ENCODE measurements at places on chromosomes 5 and 9.

DNA sequence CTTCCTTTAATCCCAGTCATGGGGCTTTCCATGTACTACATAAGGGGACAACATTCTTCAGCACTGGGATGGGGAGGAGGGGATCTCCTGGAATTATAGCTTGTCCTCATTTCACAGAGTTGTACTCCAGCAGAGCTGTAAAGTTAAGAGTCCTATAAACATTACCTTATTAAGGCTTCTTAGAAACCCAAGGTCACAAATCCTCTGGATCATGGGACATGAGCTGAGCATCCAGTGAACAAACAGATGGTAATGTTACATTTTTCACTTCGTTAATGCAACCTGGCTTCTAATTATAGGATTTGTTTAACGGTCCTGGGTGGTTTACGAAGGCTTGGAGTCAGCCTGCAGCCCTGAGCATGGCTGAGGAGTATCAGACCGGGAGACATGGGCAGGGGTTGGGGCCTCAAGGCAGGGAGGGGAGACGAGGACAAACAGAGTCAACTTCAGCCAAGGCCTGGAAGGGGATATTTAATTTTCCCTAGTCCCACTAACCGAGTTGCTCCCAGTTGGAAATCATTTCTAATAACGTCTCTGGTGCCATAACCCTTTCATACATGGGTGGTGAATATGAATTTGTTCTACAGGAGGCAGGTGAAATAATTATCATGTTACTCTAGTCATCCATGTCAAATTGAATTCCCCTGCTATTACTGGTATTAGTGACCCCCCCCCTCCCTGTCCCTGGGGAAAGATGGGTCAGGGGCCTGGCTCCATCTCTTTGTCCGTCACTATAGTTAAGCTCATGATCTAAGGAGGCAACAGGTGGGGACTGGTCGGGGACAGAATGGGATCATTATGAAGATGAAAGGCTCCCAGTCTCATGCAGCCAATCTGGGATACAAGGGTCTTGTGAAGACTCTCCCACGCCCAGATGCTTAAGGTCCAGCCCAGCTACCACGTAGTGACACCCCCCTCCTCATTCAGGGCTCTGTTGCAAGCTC is 10.7 kb upstream of the IL17B start:
- no peak for DNase-seq

DNA sequence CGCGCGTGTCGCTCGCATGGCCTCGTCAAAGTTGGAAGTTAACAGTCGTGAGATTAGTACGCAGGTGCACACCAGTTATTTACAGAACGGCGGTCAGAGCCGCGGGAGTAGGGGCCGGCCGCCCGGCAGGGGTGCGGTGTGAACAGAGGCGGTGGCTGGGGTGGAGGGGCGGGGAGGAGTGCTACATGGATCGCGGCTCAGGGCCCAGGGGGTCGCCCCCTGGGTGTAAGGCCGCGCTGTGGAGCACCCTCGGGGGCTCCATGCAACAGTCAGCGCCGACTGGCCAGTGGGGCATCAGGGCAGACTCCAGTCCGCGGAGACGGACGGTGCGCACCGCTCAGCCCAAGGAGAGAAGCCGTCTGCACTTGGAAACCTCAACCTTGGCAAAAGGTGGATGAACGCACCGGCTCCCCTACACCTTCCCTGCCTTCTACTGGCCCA is 60.3 kb downstream of the ZNF354C start:
- DNase-seq: no peak

DNA sequence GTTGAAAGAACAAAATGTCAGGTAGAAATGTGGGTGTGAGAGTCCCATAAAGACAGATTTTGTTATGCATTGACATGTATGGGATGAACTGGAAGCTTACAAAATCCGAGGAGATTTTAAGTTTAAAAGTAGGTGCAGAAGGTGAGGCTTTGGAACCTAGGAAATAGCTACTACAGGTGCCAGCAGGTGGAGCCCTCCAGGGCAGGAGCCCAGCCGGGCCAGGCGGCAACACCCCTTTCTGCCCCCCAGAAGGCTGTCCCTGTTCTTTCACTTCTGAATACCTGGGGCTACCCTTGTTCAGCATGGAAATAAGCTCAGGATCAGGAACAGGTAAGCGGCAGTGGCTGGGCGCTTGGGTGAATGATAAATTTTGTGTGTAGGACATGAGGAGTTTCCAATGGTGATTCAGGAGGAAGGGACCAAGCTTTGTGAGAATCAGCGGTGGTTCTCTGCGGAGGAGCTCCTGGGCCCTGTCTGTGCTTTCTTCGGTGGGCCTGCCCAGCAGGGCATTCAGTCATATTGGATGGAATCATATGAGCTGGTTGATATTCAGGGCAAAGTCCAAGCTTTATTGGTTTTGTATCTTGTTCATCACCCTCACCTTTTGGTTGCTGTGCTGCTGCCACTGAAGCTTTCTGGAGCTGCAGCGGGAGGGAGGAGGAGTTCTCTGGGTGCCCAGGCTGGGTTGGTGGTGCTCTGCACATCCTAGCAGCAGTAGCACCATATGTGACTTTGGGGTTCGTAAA is 12.3 kb downstream of the PCBD2 start:
- DNase-seq: no peak

GRCh38 chr5:173483160-173483559 is 133.3 kb downstream of the BOD1 start:
- DNase-seq: no peak

GRCh38 chr9:115362101-115362500 is 244.1 kb upstream of the TNC start:
- no peak for DNase-seq

DNA sequence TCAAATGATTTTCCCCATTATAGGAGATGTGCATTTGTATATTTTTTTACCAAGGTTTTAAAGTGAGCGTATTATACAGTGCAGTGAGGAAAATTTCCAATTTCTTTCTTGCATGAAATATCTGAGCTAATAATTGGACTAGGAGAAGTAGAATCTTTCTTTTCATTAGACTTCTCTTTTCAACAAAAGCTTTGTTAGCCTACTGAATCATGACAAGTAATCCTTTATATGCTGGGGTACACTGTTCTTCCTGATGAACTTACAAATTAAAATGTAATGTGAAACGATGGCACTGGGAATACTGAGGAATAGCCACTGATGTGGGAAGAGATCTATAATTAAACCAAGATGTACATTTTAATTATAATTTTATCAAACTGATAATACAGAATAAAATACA is 829.6 kb downstream of the PTPRD start:
- no peak for DNase-seq

DNA sequence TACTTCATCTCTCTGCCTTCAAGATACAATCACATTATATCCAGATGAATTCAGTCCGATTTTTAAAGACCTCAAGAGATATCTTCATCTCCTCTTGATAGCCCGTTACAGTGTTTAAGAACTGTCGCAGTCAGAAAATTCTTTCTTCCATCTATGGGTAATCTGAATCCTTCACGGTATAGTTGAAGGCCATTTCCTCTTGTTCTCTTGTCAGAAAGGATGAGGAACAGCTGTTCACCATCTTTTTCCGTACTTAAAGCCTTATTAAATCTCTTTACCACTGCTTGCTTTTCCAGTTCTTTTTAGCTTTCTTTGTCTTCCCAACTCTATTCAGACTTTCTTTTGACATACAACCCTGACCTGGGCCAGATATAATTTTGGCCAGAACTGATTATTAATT is 121.8 kb downstream of the XRCC4 start:
- no peak for DNase-seq

DNA sequence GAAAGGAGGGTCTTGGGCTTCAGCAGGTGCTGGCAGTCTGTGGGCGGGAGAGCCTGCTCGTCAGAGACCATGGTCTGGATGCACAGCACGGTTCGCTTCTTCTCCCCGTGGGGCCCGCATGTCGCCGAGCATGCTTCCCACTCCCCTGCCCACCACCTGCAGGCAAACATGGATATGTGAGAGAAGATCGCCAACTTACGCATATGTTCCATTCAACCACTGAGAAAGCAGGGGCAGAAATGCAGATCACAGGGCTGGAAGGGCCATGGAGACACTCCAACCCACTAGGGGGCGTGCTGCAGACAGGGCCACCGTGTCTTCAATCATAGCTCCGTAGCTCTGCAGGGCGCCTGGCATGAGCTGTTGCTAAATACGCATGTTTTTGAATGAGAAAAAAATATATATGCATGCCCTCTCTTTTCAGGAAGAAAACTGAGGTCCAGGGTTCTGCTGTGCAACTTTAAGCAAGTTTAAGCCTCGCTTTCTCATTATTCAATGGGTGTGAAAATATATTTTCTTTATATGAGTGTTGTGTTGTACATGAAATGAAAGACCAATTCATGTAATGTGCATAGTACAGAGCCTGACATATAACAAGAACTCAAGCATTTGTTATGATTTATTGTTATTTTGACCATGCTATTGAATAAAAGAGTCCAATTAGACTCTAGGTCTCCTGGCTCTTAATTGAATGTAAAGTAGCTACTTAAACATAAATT is 148.0 kb downstream of the TARS1 start:
- no peak for DNase-seq
